ENCODE measurements at places on chromosomes 2 and 18.

- DNase-seq: no peak
Observed at GRCh38 chr2:31258351-31258750, 24.4 kb downstream of the EHD3 start.

- no peak for DNase-seq
Observed at GRCh38 chr2:16507655-16508489, 157.8 kb downstream of the CYRIA start.

- DNase-seq: no peak
Observed at GRCh38 chr2:1742681-1743395, 1.5 kb downstream of the PXDN start.

DNA sequence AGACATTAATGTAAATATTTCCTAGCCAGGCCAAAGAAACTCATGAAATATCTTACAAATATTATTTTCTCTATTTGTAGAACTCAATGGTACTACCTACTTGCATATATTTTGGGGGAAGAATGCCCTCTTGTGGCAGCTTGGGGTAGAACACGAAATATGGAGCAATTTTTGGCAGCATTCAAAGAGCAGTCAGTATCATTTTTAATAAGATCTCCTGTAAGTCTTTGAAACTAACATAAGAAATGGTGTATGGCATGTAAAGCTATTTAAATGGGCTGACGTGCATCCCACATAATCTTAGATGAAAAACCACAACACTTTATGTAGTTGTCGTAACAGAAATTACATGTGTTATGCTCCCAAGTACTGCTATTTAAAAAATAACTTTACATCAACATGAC, 62.3 kb upstream of the CCDC195 start:
- DNase-seq: peak; percentile 33

- DNase-seq: no peak
Observed at GRCh38 chr2:6177811-6178210, 485.6 kb downstream of the SOX11 start.

GRCh38 chr2:102737431-102737830, 24.4 kb upstream of the TMEM182 start:
- DNase-seq: no peak

- DNase-seq: no peak
Observed at GRCh38 chr2:29697715-29698114, 223.7 kb downstream of the ALK start.

DNA sequence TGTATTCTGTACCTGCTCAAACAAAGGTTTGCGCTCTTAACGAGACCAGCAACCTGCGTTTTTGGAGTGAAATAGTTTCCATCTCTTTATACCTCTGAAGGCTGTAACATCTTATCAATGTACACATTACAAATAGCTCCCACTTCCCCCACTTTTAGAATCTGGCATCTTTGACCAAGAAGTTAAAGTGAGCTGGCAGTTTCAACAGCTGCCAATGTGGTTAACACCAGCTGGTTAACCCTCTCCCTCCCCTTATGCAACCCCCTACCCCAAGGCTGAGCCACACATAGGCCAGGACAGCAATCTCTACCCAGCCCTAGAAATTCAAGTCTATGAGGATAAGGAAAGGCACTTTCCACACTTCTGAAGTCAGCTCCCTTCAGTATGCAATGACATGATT, 2.2 kb upstream of the SERTAD2 start:
- peak; percentile 60 for DNase-seq

DNA sequence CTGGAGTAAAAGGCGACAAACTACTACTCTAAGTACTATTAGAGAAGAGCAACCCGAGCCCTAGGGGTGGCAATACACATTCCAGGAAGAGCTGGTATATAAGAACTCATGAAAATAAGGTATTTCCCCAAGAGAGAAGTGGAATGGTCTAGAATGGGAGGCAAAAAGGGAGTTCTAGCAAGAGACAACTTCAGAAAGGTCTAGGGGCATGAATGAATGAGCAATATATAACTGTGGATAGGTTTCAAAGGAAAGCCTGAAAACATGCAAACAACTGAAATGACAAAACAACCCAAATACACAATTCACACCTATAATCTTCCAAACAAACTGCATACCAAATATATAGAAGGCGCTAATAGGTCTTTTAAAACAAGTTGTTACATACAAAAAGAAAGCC, 22.2 kb downstream of the TRIP12 start:
- DNase-seq: no peak

DNA sequence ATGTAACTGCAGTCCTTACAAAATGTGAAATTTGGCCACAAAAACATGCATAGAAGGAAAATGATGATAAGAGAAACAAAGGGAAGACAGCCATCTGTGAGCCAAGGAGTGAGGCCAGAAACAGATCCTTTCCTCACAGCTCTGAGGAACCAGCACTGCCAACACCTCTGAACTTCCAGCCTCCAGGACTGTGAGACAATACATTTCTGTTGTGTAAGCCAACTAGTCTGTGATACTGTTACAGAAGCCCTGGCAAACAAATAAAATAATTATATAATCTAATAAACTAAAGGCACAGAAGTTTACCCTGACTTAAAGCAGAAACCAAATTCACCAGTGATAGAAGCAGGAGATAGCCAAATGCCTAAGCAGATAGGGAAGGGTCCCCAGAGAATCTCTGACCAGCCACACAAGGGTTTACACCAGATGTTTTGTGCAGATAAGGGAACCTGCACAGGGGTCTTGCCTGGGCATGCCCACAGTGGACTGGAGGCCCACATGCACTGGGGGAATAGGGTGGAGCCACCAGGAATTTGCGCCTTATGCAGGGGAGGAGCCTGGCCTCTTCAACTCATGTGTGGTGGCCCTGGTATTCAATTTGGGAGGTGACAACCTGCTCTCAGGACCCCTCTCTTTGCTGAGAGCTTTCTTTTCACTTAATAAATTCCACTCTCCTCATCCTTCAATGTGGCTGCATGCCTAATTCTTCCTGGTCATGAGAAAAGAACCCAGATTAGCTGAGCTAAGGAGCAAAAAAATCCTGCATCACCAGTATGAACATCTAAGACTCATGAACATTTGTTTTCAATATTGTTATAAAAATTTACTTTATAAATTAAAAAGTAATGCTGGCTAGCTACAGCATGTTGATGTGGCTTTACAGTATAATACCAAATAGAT, 3.8 kb upstream of the GCC2 start:
- no peak for DNase-seq

DNA sequence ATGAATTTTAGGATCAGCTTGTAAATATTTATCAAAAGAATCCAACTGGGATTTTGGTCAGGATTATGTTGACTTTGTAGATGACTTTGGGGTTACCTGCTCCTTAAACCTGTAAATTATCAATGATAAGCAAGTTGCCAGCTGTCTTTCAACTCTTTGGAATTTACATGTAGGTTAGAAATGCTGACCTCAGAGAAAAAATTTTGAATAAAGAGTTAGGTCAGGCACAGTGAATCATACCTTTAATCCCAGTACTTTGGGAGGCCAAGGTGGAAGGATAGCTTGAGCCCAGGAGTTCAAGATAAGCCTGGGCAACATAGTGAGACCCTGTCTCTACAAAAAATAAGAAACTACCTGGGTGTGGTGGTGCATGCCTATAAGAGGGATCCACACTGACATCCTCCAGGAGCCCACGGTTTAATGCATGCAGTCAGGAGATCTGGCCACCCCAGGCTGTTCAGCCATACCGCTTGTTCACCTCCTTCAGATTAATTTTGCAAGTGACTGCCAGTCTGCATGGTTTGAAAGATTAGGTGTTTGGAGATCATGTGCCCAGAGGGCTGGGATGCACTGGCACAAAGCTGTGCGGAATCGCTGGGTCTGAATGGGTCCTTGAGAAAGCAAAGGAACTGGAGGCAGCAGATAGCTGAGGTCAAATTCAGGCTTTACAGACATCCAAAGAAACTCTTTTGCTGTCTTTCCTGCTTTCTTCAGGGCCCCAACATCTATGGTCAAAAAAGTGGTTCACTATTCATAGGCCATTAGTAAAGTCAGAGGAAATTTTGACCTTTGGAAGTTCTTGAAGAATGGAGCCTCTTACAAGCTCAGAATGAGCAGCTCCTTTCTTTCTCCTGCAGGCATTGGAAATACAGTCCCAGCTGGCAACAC, 83.4 kb upstream of the TXNDC2 start:
- DNase-seq: no peak

GRCh38 chr2:50448556-50448955, 583.4 kb downstream of the NRXN1 start:
- no peak for DNase-seq

GRCh38 chr2:195532628-195533271, 124.3 kb upstream of the SLC39A10 start:
- peak; percentile 72 for DNase-seq

DNA sequence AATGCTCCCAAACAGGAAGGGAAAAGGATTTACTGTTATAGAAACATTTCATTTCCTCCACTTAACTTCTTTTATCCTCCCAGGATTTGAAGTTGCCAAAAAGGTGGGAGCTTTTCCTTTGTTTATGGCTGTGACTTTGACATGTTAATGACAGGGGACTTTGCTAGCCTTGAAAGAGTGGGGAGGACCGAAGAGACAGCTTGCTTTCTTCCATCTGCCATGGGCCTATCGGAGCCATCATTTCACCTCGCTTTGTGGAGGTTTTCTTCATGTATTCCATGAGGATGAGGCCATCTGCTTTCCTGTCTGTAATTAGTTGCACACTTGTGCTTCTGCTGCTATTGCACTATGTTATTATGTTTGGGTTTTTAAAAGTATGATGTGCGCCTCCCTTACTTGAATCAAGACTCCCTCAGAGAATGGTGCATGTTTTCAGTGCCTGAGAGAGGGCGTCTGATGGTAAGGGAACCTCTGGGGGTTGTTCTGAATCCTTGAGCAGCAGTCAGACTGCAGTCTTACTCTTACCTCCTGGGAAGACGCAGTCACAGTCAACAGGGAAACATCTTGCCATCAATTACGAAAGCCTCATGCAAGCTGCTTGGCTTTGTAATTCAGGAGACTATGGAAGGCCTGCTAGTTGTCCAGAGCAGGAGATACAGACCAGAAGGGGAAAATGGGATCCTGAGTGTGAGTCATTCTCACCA, 173.3 kb upstream of the MGAT5 start:
- DNase-seq: no peak

DNA sequence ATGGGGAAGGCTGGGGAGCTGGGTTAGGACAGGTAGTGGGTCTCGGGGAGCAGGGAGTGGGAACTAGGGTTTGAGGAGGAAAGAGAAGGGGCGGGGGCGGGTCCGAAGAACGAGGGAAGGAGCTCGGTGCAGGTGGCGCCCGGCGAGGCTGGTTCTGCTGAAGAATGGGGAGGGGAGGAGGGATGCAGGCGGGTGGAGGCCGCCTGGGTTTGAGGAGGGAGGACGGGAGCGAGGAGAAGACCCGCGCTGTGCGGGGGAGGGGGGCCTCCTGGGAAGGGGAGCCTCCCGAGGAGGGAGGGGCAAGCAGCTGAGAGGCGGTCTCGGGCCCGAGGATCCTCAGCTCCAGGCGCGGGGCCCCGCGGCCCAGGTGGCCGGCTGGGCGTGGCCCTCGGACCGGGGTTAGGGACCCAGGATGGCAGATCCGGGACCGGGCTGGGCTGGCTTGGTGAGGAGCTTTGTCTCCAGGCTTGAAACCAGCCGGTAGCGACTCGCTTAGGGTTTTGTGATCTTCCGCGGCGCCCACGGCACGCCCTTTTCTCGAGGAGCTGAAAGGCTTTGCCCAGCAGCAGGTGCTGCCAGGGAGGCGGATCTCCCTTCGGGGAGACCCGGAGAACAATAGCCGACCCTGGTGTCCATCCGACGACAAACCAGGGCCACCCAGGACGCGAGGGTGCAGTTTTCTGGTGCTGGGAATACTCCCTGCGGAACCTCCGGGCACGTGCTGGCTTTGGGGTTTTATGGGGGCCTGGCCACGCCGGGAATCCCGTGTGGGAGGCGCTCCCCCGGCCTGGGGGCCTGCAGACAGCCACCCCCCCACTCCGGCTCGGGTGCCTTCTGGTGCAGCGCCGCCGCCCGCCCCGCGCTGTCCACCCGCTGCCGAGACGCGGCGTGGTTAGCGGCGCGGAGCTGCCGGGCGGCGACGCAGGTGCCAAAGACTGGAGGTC, 1.4 kb downstream of the DPYSL5 start:
- DNase-seq: no peak

- DNase-seq: no peak
Observed at GRCh38 chr2:17479875-17480274, 38.4 kb downstream of the RAD51AP2 start.

- no peak for DNase-seq
Observed at GRCh38 chr2:228845162-228845925, 425.7 kb downstream of the PID1 start.

GRCh38 chr2:66433945-66434678, 813 bp upstream of the MEIS1 start:
- DNase-seq: no peak

GRCh38 chr2:75928093-75928492, 217.4 kb upstream of the GCFC2 start:
- DNase-seq: no peak

GRCh38 chr2:48851161-48851560, 95.6 kb upstream of the LHCGR start:
- DNase-seq: no peak

DNA sequence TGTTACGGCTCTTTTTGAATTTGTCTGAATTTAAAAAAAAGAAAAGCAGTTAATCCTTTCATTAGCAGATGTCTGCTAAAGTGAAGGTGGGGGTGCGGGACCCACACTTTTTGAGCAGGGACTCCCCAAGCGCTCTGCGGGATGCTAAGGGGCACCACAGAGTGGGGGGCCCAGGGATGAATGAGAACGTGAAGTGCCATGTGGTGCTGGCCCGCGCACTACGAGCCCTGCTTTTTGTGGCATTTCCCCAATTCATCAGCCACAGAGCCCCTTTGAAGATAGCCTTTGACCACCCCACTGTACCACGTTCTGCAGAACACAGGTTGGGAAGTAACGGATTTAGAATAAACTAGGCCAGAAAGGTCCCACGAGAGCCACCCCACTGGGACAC, 28.6 kb downstream of the HS1BP3 start:
- DNase-seq: no peak

GRCh38 chr2:237935740-237936452, 30.9 kb upstream of the UBE2F start:
- no peak for DNase-seq

- no peak for DNase-seq
Observed at GRCh38 chr18:37409878-37410277, 155.7 kb downstream of the CELF4 start.

DNA sequence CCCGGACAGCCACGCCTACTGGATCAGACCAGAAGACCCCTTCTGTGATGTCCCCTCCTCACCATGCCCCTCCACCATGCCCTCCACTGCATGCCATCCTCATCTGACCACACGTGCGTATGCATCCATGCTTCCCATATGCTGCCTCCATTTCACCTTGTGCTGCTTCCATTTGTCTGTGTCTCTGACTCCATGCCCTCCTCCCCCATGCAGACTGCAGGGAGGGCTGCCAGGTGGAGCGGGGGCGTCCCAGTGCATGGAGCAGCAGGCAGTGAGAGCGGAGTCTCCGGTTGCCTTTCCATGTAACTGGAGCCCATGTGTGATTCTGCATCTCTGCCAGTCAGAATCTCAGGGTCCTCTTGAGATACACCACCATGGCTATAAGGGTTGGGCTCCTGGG, 52.6 kb downstream of the COA5 start:
- DNase-seq: no peak

DNA sequence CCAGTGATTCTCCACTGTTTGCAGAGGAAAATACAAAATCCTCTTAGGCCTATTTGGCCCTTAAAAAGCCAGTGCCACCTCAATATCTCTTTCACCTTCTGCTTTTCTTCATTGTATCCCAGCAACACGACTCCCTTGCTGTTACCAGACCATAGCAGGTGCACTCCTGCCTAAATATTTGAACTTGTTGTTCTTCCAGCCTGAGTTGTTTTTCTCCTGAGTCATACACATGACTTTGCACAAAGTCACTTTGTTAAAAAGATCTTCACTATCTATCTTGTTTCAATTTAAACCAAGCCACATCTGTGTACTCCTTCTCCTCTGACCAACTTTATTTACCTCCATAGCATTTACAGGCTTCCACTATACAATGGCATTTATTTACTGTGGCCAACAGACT, 103.6 kb downstream of the LRRTM4 start:
- DNase-seq: no peak

All from AML-193 (cell line).